ENCODE measurements at places on chromosomes 2 and 18.
A peak's percentile ranks its signal among the peaks of the same experiment; 100 is the strongest.

DNA sequence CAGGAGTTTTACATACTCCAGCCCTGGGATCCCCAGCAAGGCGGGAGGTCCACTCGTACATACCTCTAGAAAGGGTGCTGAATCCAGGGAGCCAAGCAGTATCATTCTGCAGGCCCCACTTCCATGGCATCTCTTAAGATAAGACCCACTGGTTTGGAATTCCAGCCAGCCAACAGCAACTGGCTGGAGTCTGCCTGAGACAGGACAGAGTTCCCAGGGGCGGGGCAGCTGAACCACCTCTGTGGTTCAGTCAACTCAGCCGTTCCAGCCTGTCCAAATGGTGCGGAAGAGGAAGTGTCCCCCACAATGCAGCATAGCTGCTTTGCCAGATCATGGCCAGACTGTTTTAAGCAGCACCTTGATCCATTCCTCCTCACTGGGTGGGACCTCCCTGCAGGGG is 33.2 kb downstream of the ZNF892 start:
- DNase-seq: no peak

- peak; percentile 50 for DNase-seq
Observed at GRCh38 chr2:219254590-219255201, 978 bp upstream of the TUBA4A start.

DNA sequence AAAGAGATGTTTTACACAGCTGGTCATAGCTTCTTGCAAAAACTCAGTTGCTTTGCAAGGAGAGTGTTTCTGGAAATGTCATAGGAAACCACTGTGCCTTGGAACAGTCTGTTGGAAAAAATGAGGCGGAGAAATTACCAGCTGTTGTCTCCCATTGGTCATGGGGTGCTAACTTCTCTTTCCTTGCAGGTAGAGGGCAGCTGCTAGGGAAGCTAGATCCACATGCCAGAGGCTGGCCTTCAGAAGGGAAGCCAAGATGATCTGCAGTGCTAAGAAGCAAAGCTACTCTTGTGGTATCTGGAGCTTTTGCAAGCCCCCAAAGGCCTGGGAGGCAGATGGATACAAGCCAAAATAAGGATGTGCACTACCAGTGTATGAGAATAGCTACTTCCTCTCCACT is 34.8 kb upstream of the LAMA1 start:
- no peak for DNase-seq

- DNase-seq: no peak
Observed at GRCh38 chr2:127174136-127174535, 46.0 kb downstream of the CYP27C1 start.

DNA sequence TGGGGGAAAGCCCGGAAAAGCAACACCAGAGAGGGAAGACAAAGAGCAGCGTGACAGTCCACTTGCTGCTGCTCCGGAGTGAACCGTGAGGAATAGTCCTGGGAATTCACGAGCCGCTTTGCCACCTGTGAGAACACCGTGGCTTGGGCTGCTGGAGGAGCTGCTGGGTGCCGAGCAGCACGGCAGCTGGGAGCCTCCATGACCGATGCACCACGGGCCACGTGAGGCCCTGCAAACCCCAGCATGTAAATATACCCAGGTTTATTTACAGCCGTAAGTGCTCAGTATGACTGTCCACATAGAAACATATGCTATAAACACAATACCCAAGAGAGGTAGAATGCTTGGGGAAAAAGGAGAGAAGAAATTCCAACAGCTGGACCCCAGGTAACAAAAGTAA is 65.1 kb downstream of the SMIM21 start:
- DNase-seq: no peak

All from activated CD4-positive, alpha-beta memory T cell treated with anti-CD3 and anti-CD28 coated beads, Interleukin-2, amount 10 ng/mL, durations not matched to agents 7 days and 5 days (primary cell).